Thoracic aorta (tissue), 2 donors: ENCODE measurements at places on chromosomes 6 and 20.

DNA sequence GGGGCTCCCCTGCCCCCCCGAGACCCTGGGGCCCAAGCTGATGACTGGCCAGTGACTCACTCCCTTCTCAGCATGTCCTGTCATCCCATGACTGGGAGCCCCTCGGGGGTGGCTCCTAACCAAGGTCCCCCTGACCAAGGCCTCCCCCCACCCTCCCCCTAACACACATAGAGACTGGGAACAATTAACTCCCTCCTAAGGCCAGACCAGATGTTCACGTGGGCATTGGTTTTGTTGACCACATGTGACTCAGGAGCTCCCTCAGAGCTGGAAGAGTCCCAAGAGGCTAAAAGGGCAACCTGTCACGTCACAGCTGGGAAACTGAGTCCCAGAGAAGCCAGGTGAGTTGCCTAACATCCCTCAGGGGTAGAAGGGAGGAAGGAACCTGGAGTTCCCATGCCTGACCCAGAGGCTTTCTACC, 10.6 kb upstream of the CCN5 start:
- no peak for DNase-seq

GRCh38 chr6:1395941-1396908, 6.8 kb downstream of the FOXF2 start:
- no peak for DNase-seq

- DNase-seq = no peak
These were observed 90.2 kb upstream of the RIPOR2 start for GRCh38 chr6:25025919-25026301.

DNA sequence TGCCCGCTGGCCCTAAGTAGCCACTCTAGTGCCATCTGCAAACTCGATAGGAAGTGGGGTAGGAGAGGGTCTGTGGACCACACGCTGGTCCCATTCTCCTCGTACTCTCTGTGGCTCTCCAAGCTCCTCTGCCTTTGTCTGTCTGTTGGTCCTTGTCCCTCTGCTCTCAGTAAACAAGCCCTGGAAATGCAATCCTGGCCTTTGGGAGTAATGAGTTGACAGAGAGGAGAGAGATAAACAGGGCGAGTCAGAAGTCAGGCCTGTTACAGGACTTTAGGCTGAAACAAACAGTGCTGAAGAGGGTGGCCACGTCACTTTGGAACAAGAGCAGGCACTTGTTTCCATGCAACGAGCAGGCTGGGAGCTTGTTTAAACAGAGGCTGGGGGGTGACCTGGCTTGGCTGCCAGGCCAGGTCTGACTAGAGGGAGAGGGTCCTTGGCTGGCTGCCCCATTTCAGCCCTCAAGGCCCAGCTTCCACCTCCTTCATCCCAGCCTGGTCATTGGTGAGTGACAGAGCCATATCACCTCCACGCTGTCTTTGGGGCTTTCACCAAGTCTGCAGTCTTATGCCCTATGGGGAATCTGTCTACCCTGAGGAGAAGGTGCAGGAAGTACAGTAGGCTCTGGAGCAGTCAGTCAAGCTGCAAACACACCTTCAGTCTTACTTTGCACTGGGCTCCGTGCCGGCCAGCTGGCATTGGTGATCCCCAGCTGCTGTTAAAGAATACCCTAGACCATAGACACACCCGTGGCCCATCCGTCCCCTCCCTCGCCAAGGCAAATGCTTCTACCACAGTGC, 22.6 kb downstream of the FOXP4 start:
- no peak for DNase-seq

- no peak for DNase-seq
These were observed 2.1 kb downstream of the TMEM14B start for GRCh38 chr6:10749734-10750133.

GRCh38 chr6:66675906-66676305, 968.9 kb upstream of the EYS start:
- no peak for DNase-seq

- no peak for DNase-seq
These were observed 39.9 kb downstream of the MAP7 start for GRCh38 chr6:136510299-136510698.
